Stimulated activated CD4-positive, alpha-beta T cell treated with anti-CD3 and anti-CD28 coated beads, Interleukin-12 subunit alpha, Interleukin-12 subunit beta, amount 100 ng/mL, for 24 hours (primary cell): ENCODE measurements at places on chromosomes 6 and 20.

GRCh38 chr6:117829594-117830319 is 77.3 kb upstream of the SLC35F1 start:
- DNase-seq: no peak

- no peak for DNase-seq
Observed at GRCh38 chr20:23541776-23542175, 26.5 kb downstream of the CST9L start.

GRCh38 chr20:33332905-33333456 is 50.0 kb downstream of the BPIFB1 start:
- DNase-seq: no peak

DNA sequence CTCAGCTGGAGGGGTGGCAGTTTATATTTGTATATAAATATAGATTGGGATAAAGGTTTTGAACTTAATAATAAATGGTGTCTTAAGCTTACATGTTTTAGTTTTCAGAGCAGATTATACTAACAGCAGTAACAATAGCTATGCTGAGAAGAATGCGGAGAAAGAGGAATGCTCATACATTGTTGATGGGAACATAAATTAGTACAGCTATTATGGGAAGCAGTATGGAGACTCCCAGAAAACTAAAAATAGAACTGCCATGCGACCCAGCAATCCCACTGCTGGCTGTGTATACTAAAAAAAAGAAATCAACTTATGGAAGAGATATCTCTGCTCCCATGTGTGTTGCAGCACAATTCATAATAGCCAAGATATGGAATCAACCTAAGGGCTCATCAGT is 127.9 kb downstream of the BCKDHB start:
- DNase-seq: no peak

GRCh38 chr20:1533059-1533458 is 24.4 kb downstream of the SIRPD start:
- DNase-seq: no peak

- no peak for DNase-seq
Observed at GRCh38 chr6:48933136-48933535, 529.9 kb downstream of the MMUT start.
